ENCODE measurements at places on chromosomes 6 and 20. TPM values are rescaled to one million over a fixed set of nuclear protein-coding genes. Genes with fewer than 3 reads are reported as not detected.
A peak's percentile ranks its signal among the peaks of the same experiment; 100 is the strongest.

GRCh38 chr6:33030245-33030644, 20.9 kb upstream of the HLA-DOA start:
- no peak for DNase-seq
- no peak overlapping the region for H3K4me3 ChIP-seq
- no peaks in the 10 kb centered on the region for H3K36me3 ChIP-seq

DNA sequence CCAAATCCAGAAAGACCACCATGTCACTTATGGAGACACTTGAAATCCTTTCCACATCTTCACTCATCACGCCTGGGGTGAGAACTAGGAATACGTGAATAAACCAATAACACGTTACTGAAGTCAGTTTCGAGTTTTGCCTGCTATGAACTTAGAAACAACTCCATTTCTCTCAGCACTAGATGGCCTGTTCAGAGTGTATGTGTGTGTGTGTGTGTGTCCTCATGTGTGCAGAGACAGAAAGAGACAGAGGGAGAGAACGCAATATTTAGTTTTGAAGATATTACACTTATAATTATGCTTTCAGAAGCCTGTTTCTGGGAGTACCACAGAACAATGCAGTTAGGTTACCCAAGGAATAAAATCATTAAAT, 81.2 kb upstream of the CCN6 start:
- H3K27me3 ChIP-seq: no peaks in the 10 kb centered on the region
- no peaks in the 10 kb centered on the region for H3K36me3 ChIP-seq
- no peak for DNase-seq
- no peaks in the 10 kb centered on the region for H3K4me1 ChIP-seq
- H3K4me3 ChIP-seq: no peak overlapping the region
- peak overlapping the region; percentile 27 for H3K27ac ChIP-seq

GRCh38 chr6:80467408-80467807, 360.9 kb downstream of the BCKDHB start:
- no peak overlapping the region for H3K27ac ChIP-seq
- no peaks in the 10 kb centered on the region for H3K27me3 ChIP-seq
- no peak overlapping the region for H3K4me3 ChIP-seq
- no peaks in the 10 kb centered on the region for H3K36me3 ChIP-seq

DNA sequence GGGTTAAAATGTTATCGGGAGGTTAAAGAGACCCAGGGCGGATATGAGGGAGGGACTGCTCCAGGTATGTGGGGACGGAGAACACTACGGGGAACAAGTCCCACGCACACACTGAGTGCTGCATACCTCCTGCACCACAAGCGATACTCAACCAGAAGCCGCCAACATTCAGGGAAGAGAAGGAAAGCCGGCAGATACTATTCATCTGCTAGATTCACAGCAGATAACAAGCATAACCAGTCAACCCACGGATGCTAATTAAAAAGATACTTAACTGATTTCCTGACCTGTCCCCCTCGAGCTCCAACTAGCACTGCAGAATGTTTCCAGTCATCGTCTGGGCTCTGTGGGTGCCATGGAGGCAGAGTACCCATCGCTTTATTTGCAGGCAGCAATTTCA, 45.1 kb upstream of the RPS6KA2 start:
- no peaks in the 10 kb centered on the region for H3K27me3 ChIP-seq
- peaks cover 14% of the 10 kb centered on the region for H3K4me1 ChIP-seq
- no peak overlapping the region for H3K27ac ChIP-seq
- DNase-seq: no peak

GRCh38 chr6:21022343-21023107, 488.3 kb downstream of the CDKAL1 start:
- DNase-seq: no peak
- no peaks in the 10 kb centered on the region for H3K4me1 ChIP-seq
- H3K36me3 ChIP-seq: no peaks in the 10 kb centered on the region
- no peak overlapping the region for H3K4me3 ChIP-seq
- no peaks in the 10 kb centered on the region for H3K27me3 ChIP-seq
- H3K27ac ChIP-seq: no peak overlapping the region

DNA sequence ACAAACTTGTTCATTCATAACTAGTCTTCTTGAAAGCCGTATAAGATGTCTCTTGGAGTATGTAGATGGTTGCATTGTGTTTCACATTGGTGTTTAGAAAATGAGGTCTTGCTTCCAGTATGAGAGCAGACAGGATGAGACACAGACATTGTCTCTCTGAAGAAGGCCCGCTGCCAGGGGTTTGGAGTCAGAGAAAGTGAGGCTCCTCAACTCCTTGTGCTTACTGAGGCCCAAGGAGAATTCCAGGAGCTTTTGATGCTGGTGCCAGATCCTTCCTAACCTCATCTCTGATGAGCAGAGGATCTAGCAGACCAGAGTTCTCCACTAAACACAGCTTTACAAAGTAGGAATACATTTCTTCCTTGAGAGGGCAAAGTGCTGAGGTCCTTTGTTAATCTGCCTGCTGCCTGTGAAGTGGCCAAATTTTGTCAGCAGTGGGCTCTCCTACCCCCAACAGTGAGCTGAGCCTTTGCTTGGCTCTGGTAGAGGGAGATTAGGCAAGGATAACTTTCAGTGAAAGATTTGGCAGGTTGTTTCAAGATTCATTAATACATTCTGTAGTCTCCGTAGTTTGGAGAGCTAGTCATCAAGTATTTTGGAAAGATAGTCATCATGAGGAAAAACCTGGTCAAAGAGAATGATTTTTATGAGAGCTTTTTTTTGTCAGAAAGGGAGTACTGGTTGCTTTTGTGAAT, 9.7 kb downstream of the MAPRE1 start:
- peaks cover 31% of the 10 kb centered on the region for H3K4me1 ChIP-seq
- H3K36me3 ChIP-seq: peaks cover 47% of the 10 kb centered on the region
- H3K27ac ChIP-seq: peak overlapping the region; percentile 57

GRCh38 chr20:53216856-53217576, 244.9 kb downstream of the TSHZ2 start:
- H3K36me3 ChIP-seq: no peaks in the 10 kb centered on the region
- H3K4me1 ChIP-seq: no peaks in the 10 kb centered on the region
- H3K27me3 ChIP-seq: no peaks in the 10 kb centered on the region
- H3K27ac ChIP-seq: no peak overlapping the region
- peak overlapping the region; percentile 12 for H3K4me3 ChIP-seq
- peak; percentile 69 for DNase-seq

GRCh38 chr6:37141281-37142049, 28.5 kb upstream of the PIM1 start:
- no peaks in the 10 kb centered on the region for H3K27me3 ChIP-seq
- H3K4me3 ChIP-seq: no peak overlapping the region
- peak overlapping the region; percentile 10 for H3K27ac ChIP-seq
- no peak for DNase-seq

GRCh38 chr20:15637950-15638754, 935.1 kb downstream of the KIF16B start:
- H3K4me1 ChIP-seq: no peaks in the 10 kb centered on the region
- H3K4me3 ChIP-seq: no peak overlapping the region
- no peak for DNase-seq
- no peak overlapping the region for H3K27ac ChIP-seq

DNA sequence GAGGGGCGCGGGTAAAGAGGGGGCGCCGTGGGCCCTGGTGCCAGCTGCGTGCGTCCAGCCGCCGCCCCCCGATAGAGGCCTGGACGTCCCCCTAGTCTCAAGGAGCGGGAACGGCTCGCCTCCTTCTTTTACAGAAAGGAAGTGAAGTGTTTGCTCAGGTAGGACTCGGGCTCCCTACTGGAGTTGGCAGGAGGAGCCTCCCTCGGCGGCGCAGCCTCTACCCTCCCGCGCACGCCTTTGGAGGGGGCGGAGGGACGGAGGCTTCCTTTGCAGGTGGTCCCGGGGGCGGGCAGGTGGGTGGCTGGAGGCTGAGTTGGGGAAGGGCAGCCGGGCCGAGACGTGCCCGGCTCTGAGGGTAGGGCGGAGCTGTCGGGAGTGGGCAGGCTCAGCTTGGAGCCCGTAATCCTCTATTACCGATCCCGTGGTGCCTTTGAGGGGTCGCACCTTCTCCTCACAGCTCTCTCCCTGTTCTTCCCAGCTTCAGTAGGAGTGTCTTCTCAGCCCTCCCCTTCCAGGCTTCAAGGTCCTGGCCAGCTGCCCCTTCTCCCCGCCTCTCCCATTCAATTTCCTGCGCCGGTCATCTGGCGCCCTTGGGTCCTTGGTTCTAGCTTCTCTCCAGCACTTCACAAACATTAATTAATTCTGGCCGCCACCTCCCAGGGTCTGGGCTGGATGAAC, 728 bp downstream of the ITPR3 start:
- H3K4me1 ChIP-seq: peaks cover 3% of the 10 kb centered on the region
- peak overlapping the region; percentile 60 for H3K27ac ChIP-seq

DNA sequence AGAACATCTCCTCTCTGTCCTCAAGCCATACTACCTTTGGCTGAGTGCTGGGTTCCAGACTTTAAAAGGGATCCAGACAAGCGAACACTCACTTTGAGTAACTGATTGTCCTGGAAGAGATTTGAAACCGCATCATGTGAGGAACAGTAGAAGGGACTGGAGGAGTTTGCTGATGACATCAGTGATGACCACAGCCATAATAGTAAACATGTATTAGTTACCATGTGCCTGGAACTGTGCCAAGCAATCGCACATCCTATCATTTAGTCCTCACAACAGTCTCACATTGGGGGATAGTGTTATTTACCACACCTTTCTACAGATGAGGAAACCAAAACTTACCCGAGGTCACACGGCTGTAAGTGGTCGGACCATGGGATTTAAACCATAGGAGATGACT, 39.8 kb downstream of the ARMC2 start:
- no peak overlapping the region for H3K27ac ChIP-seq
- no peak overlapping the region for H3K4me3 ChIP-seq
- DNase-seq: no peak
- peaks cover under 1% of the 10 kb centered on the region for H3K4me1 ChIP-seq
- no peaks in the 10 kb centered on the region for H3K36me3 ChIP-seq
- no peaks in the 10 kb centered on the region for H3K27me3 ChIP-seq

- no peak overlapping the region for H3K4me3 ChIP-seq
- no peak for DNase-seq
- H3K27ac ChIP-seq: no peak overlapping the region
- no peaks in the 10 kb centered on the region for H3K27me3 ChIP-seq
- H3K4me1 ChIP-seq: peaks cover 4% of the 10 kb centered on the region
Observed at GRCh38 chr6:87920245-87920644, 127.4 kb upstream of the SPACA1 start.

- peak overlapping the region; percentile 99 for H3K27ac ChIP-seq
- H3K4me3 ChIP-seq: peak overlapping the region; percentile 97
- DNase-seq: no peak
- peaks cover 25% of the 10 kb centered on the region for H3K4me1 ChIP-seq
- H3K27me3 ChIP-seq: no peaks in the 10 kb centered on the region
Observed at GRCh38 chr6:118649918-118650581, 1.3 kb downstream of the CEP85L start.

Gene OPRM1
- not detected for total RNA-seq

Gene ADA
- 3.3 TPM for total RNA-seq

Gene LGSN
- total RNA-seq: not detected

Gene GRM1
- not detected for total RNA-seq

Gene RIPOR2
- 13.2 TPM for total RNA-seq

Gene EPPIN
- total RNA-seq: not detected

Gene ITPA
- total RNA-seq: 19.6 TPM
